ENCODE measurements at places on chromosomes 6 and 20. TPM values are rescaled to one million over a fixed set of nuclear protein-coding genes. Genes with fewer than 3 reads are reported as not detected.

DNA sequence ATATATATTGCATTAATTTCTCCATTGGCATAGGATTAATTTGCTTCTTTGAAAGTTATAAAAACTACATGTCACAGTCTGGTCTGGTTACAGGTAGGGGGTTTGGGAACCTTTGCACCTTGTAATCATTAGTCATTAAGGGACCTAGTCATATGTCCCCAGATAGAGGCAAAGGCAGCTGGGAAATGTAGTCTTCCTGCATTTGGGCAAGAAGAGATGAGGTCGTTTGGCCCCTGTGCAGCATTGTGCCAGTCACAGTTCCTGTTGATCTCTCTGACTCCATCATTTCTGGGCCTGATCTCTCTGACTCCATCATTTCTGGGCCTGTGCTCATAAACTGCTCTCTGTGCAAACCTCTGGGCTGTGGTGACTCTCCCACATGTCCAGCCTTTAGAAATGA, 73.2 kb downstream of the BCKDHB start:
- no peaks in the 10 kb centered on the region for H3K36me3 ChIP-seq
- no peak overlapping the region for H3K27ac ChIP-seq
- no peak for DNase-seq
- H3K4me1 ChIP-seq, result no peaks in the 10 kb centered on the region
- no peaks in the 10 kb centered on the region for H3K27me3 ChIP-seq
- no peak overlapping the region for H3K4me3 ChIP-seq

GRCh38 chr6:134161041-134161440, 108.6 kb upstream of the SLC2A12 start:
- H3K27ac ChIP-seq, result no peak overlapping the region
- H3K4me3 ChIP-seq, result no peak overlapping the region
- no peaks in the 10 kb centered on the region for H3K4me1 ChIP-seq
- H3K36me3 ChIP-seq, result no peaks in the 10 kb centered on the region
- H3K27me3 ChIP-seq, result no peaks in the 10 kb centered on the region

GRCh38 chr6:110491644-110492317, 15.4 kb upstream of the SLC22A16 start:
- H3K36me3 ChIP-seq, result no peaks in the 10 kb centered on the region
- H3K4me1 ChIP-seq, result peaks cover 7% of the 10 kb centered on the region

DNA sequence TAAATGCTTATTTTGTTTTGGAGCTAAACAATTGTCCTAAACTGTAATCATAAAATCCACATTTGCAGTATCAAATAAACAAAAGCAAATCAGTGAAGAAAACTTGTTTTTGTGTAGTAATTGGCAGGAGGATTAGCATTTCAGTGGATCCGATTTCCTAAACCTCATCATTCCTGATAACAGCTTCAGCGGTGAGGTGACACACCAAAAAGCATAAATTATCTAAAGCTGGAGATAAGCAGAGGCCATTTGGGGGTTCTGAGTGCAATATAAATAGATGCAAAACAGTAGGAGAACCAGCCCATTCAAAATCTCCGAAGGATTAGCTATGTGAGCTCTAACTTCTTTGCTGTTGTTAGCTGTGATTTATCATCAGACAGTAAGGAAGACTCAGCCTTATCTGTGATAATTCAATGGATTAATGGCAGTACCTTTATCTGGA, 235.8 kb downstream of the EPHA7 start:
- H3K36me3 ChIP-seq, result no peaks in the 10 kb centered on the region
- no peaks in the 10 kb centered on the region for H3K27me3 ChIP-seq
- no peak overlapping the region for H3K4me3 ChIP-seq

DNA sequence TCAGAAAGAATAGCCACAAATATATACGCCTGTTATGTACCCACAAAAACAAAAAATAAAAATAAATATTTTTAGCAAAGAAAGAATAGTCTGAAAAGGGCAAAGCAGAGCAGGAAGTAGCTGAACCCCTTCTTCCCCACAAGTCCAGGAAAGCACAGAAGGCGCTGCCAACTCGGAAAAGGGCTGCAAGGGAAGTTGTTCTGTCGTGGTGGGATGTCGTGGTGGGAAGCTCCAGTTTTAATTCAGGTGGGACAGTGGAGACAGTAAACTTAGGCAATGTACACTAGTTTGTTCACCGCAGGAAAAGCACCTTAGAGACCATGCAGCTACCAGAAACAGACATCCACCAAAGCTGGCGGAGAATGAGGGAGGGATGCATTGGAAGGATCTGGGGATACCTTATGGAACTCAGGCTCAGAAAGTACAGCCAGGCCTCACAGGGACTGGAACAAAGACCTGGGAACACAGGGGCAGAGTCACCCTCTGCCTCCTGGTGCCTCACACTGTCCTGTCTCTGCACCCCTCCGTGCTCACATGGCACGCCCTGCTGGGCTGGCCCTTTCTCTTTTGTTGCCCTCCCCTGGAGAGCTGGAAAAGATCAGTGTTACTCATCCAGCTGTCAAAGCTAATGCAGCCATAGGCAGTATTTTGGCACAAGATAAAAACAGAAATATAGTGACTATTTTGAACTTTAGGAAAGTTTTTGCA, 3.3 kb upstream of the APMAP start:
- H3K36me3 ChIP-seq, result no peaks in the 10 kb centered on the region
- no peaks in the 10 kb centered on the region for H3K27me3 ChIP-seq
- H3K4me3 ChIP-seq, result no peak overlapping the region
- no peak for DNase-seq
- peaks cover 12% of the 10 kb centered on the region for H3K4me1 ChIP-seq

DNA sequence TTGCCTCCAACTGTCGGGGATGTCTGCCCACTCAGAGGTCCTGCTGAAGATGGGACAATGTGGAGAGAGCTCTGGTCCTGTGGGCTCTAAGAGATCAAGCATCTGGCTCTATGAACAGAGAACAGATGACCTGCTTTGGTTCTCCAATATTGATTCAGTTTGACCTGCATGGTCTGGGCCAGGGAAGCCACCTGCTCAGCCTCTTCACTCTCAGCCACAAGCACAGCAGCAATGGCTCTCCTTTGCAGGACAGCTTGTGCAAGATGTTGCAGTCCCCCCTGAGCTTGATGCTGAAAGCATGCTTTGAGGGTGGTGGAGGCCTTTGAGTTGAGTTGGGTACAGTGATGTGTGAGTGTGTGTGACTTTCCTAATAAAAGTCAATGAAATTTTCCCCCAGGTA, 18.6 kb upstream of the MCM3 start:
- no peak overlapping the region for H3K27ac ChIP-seq
- no peaks in the 10 kb centered on the region for H3K27me3 ChIP-seq
- H3K4me1 ChIP-seq, result peaks cover 11% of the 10 kb centered on the region

DNA sequence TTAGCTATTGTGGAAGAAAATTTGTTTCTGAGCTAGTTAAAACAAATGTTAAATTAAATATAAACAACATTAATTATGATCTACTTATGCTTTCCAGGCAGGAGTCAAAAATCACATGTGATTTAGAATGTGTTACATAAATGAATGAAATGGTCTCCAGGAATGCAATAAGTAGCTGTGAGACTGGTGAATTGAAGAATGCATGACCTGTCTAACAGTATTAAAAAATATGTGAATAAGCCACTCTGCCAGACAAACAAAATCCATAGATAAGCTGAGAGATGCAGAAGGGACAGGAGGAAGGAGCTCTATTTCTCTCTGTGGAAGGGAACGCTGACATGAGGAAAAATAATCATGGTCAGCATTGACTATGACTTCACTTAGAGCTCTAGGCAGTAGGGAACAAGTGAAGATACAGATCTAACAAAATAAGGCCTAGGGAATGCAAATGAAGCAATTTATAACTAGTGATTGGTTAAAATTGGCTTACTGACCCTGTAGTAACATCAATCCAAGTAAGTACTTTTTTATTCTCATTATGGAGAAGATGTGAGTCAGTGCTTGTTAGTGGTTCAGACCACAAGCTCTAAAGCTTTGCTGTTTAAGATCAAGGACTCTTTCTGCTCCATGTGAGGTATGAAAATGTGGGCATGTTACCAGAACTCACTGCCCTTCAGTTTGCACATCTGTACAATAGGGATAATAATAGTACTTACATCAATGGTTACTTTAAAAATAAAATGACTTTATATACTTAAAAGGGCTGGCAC, 432.6 kb downstream of the MMUT start:
- H3K27me3 ChIP-seq, result no peaks in the 10 kb centered on the region
- H3K27ac ChIP-seq, result no peak overlapping the region
- H3K4me3 ChIP-seq, result no peak overlapping the region
- DNase-seq, result no peak
- no peaks in the 10 kb centered on the region for H3K4me1 ChIP-seq
- no peaks in the 10 kb centered on the region for H3K36me3 ChIP-seq

Gene MTFR2
- 0.41 TPM for total RNA-seq

Gene TMC2
- not detected for total RNA-seq

Gene ADGRF1
- not detected for total RNA-seq

Gene OXT
- total RNA-seq, result not detected

Data from thoracic aorta (tissue), 2 donors.